GM23248 (cell line): ENCODE measurements at places on chromosomes 1 and 21. TPM values are rescaled to one million over a fixed set of nuclear protein-coding genes. Genes with fewer than 3 reads are reported as not detected.
A peak's percentile ranks its signal among the peaks of the same experiment; 100 is the strongest.

The SPATA46 gene
- total RNA-seq = not detected in 2 replicates

DNA sequence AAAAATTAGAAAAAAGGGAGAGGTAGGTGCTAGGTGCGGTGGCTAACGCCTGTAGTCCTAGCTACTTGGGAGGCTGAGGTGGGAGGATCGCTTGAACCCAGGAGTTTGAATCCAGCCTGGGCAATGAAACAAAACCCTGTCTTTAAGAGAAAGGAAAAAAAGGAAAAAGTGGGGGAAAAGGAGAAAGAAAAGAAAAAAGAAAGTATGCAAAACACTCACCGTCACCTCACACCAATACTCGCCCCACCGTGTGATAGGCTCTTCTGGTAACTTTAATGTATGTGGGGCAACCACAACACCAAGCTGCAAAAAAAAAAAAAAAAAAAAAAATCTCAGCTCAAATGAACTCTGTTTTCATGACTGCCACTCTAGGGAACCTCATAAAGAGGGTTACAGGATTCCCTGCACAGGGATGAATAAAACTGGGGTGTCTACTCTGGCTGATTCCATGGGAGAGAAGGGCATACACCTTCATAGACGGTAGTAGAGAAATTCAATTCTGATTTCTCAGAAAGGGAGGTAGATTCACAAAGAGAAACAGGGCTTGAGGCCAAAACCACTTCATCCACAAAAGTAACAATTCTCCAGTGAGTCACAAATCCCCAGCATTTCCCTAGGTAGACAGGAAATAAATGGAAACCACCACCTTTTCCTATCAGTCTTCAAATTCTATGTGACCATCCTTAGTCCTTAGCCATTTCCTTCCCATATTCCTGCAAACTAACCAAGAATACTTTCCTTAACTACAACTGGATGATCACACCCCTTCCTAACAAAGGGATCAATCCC, 2.5 kb downstream of the MRPL9 start:
- no peak overlapping the region for H3K4me3 ChIP-seq
- H3K27me3 ChIP-seq = no peaks in the 10 kb centered on the region
- no peak for DNase-seq
- H3K36me3 ChIP-seq = peaks cover 10% of the 10 kb centered on the region; the same call in 1 of the 2 replicates

GRCh38 chr1:29364101-29364678, 127.9 kb downstream of the PTPRU start:
- no peak for DNase-seq
- H3K36me3 ChIP-seq = no peaks in the 10 kb centered on the region
- peaks cover 16% of the 10 kb centered on the region; the same call in 1 of the 2 replicates for H3K27me3 ChIP-seq
- no peak overlapping the region for H3K4me3 ChIP-seq

DNA sequence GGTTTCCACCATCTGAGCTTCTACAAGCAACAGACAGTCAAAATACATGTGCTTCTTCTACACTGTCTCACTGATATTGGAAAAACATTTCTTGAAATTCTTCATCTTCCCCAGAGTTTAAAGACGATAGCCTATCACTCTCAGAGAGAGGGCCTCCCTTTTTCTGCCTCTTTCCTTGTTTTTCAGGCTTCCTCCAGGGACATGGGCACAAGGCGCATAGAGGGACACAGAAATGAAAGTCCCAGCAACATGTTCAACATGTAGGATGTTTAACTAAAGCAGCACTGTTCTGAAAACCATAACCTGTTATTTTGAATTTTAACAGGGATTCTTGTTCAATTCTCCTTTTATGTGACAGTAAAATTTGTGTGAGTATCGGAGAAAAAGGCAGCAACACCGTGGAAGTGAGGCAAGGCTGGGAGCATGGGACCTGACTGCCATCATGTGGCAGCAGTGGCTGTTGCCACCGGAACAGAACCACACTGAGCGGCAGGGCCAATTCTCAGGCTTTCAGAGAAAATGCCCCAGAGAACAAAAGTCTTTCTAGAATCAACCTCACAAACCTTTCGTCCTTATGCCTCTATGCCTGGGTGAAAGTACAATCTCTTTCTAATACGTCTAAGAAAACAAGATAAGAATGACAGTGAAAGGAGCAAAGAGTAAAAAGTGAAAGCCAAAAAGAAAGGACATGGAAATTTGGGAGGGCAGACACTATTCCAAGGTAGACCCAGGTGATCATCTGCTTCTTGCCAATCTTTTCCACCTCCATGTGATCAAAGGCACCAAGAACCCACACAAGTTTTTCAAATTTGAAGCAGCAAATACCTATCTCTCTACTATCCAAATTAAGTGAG, 54.5 kb downstream of the PCNX2 start:
- peak; percentile 74 for DNase-seq
- H3K36me3 ChIP-seq = 0 out of 2 replicates have a peak, but pooled peaks cover 1% of the 10 kb centered on the region
- no peak overlapping the region for H3K4me3 ChIP-seq
- H3K4me1 ChIP-seq = 0 out of 2 replicates have a peak, but pooled peaks cover 8% of the 10 kb centered on the region
- H3K27ac ChIP-seq = no peak overlapping the region
- H3K27me3 ChIP-seq = no peaks in the 10 kb centered on the region

The C8B gene
- total RNA-seq = not detected in 2 replicates

DNA sequence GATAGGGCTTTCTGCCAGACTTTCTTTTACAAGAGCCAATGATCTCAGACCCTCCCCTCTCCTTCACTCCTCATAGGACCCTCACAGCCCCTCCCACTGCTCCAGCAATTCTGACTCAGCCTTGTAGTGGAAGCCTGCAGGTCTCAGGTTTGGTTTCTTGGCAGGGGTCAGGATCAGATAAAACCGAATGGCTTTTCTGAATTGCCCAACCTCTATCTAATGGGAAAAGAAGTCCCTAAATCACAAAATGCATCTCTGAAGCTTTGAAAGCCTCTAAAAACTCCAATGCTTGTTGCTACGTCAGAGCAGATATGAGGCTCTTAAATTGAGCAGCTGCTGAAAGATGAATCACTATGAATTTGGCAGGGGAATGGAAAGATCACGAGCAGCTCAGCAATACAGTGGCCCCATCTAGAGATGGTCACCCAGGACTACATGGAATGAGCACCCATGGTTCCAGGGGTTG, 74.5 kb downstream of the NID1 start:
- peak; percentile 77 for DNase-seq
- H3K36me3 ChIP-seq = peaks cover 8% of the 10 kb centered on the region; the same call in 1 of the 2 replicates
- H3K27me3 ChIP-seq = no peaks in the 10 kb centered on the region
- H3K4me3 ChIP-seq = no peak overlapping the region
